ENCODE measurements at places on chromosomes 4 and X.

DNA sequence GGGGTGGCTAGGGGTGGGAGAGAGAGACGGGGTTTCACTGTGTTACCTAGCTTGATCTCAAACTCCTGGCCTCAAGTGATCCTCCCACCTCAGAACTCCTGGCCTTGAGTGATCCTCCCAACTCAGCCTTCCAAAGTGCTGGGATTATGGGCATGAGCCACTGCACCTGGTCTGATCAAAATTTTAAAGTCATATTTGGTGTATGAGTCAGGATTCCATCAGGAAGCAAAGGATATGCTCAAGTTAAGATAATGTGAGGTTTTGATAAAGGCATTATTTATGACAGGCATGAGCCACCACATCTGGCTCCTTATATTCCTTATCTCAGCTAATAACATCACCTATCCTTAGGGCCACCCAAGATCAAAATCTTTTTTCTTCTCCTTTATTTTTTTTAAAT, 182.0 kb downstream of the SLC4A4 start:
- DNase-seq = no peak

DNA sequence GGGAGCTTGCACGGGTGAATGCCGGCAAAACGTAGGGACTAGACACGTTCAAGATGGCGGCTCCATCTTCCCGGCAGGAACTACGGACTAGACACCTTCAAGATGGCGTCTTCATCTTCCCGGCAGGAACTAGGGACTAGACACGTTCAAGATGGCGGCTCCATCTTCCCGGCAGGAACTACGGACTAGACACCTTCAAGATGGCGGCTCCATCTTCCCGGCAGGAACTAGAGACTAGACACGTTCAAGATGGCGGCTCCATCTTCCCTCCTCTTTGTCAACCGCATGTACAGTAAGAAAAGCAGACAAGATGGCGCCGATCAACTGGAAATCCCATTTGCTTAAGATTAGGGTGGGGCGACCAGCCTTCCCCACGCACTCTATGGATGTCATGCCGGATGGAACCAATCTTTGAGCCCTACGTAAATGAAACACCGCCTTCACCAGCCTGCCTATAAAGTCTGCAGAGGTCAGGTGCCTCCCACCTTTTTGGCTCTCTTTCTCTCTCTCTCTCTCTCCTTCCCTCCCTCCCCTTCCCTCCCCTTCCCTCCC, 222.4 kb downstream of the CRLF2 start:
- no peak for DNase-seq

DNA sequence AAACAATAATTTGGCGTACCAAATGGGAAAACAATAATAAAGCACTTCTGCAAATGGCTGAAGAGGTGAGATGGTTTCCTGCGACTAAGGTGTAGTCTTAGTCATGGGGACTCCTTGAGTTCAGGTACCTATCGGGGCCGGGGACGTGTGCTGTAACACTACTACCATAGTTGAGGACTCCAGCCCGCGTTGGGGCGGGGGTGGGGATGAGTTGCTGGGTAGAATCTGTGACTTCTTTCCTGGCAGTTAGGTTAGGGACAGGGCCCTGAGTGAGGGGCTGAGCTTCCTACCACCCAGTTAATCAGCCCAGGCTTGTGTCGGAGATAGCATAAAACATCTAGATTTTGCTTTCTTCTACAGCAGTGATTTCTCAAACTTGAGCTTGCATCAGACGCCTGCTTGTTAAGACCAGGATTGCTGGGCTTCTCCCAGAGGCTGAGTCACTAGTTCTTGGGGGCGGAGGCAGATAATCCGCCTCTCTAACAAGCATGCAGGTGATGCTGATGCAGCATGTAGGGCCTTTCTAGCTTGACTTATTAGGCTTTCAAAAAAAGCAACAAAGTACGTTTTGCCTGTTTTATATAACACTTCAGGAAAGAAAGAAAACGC, 30.2 kb downstream of the RBBP7 start:
- no peak for DNase-seq

DNA sequence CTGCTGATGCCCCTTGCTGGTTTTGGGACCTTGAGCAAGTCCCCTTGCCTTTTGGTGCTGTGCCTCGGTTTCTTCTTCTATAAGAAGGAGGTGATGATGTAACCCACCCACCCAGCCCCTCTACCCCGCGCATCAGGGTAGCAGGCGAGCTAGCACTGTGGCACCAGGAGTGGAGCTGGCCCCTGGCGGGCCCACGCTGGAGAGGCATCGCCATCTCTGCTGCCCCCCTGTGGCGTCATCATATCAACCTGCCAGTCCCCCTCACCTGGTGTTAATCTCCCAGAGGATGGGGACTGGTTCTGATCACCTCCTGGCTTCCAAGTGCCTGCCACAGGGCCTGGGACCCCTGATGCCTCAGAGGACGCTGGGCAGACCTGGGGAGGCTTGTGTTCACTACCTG, 6.3 kb upstream of the SORCS2 start:
- DNase-seq = no peak

- DNase-seq = no peak
These were observed 22.8 kb downstream of the NELFA start for GRCh38 chr4:1985780-1986577.

DNA sequence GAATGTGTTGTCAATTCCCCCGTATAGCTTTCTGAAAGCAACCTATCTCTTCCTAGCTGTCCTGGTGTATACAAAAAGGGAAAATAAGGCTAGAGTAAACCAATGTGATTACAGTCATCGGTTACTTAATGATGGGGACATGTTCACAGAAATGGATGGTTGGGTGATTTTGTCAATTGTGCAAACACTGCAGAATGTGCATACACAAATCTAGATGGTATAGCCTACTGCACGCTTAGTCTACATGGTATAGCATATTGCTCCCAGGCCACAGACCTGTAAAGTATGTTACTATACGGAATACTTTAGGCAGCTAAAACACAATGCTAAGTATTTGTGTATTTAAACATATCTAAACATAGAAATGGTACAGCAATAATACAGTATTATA, 5.1 kb downstream of the DTHD1 start:
- no peak for DNase-seq

- DNase-seq = no peak
These were observed 40.7 kb downstream of the PALLD start for GRCh38 chr4:168537571-168537970.

- no peak for DNase-seq
These were observed 32.7 kb upstream of the GLRA2 start for GRCh38 chrX:14496674-14497073.

DNA sequence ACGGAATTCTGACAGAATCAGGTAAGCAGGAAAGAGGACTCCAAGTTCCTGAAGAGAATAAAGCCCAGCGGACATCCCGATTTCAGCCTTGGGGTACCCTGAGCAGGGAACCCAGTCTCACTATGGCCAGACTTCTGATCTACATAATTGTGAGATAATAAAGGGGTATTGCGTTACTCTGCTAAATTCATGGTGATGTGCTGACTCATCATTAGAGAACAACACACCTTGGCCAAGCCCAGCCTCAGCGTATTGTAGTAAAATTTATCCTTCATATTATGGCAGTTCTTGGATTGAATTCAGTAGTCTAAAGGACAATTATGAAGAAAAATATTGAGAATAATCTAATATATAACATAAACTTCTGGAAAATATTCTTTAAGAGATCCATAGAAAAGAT, 170.2 kb upstream of the MAD2L1 start:
- no peak for DNase-seq

DNA sequence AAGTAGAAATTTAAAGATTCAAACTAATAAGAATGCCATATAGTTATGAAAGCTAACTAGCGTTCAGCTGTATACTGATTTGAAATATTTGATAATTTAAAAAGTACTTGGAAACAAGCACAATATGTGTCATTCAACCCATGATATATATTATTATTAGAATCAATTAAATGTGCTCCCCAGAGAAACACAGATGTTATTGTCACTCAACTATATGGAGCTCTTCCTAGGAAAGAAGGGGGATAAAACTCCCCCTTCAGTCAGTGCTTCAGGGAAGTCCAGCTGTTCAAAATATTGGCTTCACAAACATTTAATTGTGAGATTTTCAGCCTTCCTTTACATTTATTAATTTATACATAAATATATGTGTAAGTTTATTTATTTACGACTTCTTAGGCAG, 135.9 kb downstream of the SLC4A4 start:
- DNase-seq = no peak

DNA sequence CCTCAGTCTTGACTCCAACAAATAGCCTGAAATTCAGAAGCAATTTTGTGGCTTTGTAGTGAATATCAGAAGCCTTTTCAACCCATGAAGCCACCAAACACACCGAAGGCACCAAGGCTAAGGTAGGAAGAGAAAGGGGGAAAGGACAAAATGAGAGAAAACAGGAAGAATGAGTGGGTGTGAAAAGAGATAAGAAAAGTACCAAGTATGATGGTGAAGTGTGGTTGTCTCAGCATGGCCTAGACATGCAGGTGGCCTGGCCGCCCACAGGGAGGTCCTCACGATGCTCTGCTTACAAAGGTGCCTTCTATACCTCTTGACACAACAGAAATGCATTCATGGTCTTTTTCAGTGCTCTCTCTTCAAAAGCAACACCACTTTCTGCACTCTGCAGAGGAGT, 34.9 kb downstream of the ACSL1 start:
- DNase-seq = peak; percentile 33

DNA sequence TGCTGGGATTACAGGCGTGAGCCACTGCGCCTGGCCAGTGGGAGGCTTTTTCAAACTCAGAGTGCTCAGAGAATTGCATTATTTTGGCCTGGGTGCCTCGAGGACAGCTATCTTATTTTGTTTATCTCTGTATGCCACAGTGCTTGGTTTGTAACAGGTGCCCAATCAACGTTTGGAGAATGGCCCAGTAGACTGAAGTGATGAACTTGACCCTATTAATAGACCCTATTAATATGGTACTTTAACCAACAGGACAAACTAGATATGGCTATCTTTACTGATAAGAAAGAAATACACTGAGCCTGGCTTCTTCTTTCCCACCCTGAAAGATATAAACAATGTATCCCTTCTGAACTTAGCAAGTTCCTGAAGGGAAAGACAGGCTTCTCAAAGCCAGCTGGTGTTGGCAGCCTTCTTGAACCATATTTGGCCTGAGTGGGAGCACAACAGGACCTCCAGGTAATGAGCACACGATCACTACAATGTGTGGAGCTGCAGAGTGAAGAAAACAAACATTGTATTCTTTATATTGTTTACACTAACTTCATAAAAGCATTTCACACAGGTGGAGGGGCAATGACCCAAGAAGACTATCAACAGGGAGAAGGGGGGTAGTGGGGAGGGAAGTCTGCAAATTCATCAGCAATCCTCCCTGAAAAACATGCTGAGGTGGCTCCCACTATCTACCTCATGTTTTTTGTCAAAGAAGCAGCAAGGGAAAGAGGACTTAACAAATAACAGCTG, 41.7 kb downstream of the PRPS1 start:
- DNase-seq = no peak
